Suppressor macrophage treated with lipopolysaccharide for 4 hours (primary cell): ENCODE measurements at places on chromosomes 7 and 10.

DNA sequence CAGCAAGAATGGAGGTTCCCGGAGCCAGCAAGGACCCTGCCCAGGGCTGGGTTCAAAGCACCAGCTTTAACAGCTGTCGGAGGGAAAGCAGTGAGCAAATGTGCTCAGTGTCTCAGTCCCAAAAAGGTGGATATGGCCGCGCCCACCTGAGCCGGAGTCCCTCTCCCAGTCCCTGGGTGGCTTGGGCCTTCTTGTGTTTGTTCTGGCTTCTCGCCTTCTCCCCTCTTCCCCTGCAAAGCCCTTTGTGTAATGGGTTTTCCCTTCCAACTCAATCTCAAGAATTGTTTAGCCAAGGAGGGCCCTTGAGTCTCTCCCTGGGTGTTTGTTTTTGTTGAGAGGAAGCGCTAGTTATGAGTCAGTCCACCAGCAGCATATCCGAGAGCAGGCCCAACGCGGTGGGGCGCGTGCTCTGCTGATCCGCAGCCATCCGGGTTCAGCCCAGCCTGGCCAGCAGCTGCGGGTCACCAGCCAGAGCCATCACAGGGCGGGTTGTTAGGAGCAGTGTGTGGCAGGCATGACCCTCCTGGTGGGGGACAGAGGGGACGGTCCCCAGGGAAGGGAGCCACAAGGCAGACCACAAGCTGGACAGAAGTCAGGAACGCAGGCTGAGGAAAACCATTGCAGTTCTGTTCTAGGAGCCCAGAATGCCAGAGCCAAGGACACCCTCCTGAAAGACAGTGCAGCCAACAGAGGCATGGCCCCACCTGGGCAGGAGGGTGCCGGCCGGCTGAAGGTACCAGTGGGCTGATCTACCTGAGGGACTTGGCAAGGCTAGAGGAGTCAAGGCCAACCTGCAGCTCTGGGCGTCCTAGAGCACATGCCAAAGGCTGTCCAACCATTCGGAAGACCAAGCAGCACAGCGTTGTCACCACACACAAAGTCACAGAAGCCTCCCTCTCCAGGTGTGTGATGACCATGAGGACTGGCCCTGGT lies 21.3 kb downstream of the CALML3 start:
- no peak for DNase-seq

DNA sequence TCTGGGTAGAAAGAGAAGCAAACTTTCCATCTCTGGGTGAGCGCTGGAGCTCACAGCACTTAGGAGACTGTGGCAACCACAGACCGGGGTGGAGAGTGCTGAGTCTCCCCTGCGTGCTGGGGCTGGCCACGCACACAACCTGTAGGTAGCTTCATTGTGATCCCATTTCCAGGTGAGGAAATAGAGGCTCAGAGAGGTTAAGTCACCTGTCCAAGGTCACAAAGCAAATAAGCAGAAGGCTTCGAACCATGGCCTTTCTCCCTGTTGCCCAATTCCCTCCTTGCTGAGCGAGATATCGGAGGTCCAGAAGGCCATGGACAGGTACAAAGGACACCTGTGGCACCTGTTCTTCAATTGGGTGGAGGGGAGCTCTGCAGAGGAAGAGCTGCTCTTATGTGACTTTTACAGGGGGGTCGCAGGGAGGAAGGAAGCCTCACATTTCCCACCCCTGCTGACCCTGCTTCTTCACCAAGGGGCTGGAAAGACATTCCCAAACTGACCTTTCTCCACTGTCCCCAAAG lies 39.4 kb downstream of the ZCCHC24 start:
- no peak for DNase-seq

DNA sequence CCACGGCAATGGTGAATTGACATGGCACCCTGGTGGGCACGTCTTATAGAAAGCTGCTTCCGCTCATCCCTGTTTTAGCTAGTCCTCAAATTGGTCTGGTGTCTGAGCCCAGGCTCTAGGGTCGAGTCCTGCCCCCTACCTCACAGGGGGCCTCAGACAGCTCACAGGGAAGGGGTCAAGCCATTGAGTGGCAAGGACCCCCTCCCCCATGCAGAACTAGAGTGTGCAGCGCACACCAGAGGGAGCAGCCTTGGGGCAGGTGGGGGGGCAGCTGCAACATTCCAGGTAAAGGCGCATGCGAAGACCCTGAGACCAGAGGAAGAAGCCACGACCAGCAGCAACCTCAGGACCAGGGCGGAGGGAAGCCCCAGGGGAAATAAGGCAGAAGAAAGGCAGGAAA lies 240.4 kb upstream of the PPP2R2D start:
- no peak for DNase-seq

DNA sequence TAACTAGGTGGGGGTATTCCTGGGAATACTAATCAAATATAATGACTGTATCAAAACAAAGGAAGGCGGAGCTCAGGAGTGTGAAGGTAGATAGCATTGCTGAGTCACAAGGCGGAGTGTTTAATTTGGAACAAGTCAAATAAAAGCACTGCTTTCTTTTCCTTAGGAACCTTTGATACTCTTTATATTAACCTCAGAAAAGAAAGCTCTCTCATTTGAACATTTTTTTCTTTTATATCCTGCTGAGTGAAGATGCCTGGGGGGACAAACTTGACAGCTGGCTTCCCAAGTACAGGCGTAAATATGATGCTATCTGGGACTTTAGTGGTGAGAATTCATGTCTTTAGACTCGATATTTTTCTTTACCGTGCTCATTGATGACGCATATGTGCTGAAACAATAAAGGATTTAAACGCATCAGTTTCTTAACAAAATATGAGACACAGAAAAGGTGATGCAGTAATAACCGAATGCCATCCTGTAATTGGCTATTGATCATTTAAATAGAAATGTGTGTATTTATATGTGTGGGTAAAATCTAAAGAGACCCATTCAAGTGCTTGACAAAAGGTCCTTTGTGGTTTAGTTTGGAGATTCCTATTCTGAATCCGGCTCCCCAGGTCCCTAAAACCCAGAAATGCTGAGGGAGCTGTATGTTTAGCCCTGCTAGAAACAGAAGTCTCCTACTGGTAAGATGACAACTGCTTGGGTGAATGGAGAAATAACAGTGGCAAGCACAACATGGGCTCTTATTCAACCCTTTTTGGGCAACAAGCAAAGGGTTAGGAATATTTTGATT lies 102.7 kb downstream of the PRTFDC1 start:
- no peak for DNase-seq

DNA sequence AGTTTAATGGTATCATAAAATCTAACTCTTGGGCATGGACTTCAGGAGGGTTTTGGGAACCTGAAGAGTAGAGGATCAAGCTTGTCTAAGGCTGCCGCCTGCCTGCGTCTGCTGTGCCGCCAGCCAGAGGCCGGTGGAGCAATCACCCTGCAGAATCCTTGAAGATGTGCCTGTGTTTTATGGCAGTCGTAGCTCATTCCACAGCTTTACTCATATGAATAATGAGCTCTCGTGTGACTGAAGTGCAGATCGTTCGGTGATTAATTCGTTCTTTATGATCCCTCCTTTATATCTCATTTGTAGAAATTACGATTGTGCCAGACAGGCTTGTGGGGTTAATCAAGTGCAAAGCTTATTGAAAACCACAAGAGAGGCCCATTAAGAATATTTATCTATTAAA lies 100.8 kb downstream of the ACTR3B start:
- no peak for DNase-seq

GRCh38 chr10:22420787-22421517 lies 75.7 kb downstream of the SPAG6 start:
- peak; percentile 44 for DNase-seq

DNA sequence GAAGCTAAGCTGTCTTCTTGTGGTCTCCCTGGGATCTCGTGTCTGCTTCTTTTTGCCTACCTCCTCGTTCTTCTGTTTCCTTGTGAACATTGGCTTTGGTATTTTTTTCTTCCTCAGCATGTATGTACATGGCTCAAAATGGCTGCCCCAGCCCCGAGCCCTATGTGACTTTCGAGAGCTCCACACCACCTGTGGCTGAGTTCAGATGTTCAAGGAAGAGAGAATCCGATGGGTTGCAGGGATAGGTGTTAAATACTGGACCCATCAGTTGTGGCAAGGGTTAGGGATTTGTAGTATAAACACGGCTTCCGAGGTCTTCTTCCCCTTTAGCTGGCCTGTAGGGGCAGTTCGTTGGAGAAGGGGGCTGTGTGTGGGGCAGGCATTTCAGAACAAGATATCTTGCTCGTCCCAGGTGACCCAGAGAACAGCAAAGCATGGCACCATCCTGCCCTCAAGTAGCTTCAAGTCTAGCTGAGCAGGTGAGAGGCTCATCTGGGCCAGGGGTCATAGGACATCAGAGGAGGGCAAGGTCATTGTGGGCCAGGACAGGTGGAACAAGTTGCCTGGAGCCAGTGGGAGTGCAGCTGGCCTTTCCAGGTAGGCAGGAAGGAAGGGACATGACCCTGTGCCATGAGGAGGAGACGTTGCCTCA lies 57.2 kb upstream of the COMTD1 start:
- DNase-seq, result no peak

- DNase-seq, result no peak
Observed at GRCh38 chr10:102617041-102617440, 27.2 kb upstream of the TRIM8 start.

DNA sequence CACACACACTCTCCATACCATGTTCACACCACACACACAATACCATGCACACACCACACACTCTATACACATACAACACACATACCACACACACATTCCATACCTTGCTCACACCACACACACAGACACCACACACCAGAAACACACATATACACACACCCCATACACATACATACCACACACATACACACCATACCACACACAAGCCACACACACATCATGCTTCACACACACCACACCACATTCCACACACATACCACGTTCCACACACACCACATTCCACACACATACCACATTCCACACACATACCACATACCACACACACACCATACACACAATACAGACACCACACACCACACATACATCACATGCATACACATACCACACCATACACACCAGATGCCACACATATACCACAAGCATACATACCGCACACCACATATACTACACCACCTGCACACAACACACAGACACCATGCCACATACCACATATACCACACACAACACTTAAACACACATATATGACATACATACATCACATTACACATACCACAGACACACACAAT lies 282.7 kb downstream of the POU6F2 start:
- no peak for DNase-seq

DNA sequence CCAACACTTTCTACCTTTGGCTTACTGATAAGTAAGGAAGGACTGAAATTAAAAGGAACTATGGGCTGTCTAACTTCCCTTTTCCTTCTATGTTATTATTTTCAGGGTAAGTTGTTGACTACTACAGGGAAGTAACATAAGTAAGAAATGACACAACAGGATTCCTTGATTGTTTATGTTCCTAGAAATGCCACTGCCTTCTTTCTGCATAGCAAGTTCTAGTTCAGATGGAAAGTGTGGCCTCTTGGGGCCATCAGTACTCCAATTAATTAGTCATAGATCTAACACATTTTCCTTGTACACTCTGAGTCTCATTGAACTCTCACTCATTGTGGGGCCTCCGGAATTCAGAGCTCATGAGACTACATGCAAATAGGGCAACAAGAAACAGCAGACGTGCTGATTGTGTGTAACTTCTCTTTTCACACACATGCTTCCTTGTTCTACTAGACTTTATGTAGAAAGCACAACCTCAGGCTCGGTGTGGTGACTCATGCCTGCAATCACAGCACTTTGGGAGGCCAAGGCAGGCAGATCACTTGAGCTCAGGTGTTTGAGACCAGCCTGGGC lies 35.3 kb upstream of the HIBADH start:
- peak; percentile 78 for DNase-seq

- DNase-seq, result no peak
Observed at GRCh38 chr7:134245253-134245652, 71.5 kb downstream of the SLC35B4 start.

GRCh38 chr7:64574540-64575099 lies 11.7 kb upstream of the ZNF680 start:
- DNase-seq, result no peak

GRCh38 chr10:113820507-113820906 lies 33.4 kb downstream of the DCLRE1A start:
- DNase-seq, result no peak

DNA sequence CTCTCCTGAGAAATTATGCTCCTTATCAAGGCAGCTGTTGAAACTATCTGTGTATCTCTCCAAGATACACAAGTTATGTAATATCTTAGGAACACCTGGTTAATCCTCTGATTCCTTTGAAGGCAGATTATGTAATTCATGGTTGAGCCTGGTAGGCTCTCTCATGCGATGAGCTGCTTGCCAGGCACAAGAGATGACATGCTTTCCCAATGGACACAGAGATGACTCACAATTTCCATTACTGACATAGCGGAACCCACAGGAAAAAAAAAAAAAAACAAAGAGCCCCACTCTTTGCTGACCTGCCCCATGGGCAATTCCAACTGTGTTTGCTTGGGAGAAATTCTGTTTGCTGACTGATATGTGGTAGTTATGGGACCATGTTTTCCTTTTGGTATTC lies 736.4 kb upstream of the PHF14 start:
- no peak for DNase-seq

GRCh38 chr7:47351233-47352154 lies 230.4 kb downstream of the TNS3 start:
- DNase-seq, result no peak

DNA sequence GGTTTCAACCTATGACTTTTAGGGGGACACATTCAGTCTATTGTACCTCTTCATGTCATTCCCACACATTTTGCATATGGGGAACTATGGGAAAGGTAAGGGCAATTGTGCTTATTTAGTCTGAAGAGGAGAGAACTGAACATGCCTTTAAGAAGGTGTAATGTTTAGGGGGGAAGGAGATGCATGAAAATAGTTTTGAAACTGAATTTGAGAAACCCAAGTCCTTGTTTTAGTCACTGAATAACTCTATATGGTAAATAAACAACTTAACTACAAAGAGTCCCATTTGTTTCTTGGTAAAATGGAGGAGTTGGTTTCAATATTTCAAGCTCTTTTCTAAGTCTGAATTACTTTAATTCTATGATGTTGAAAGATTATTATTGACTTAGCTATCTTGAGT lies 166.1 kb downstream of the DNAJB9 start:
- no peak for DNase-seq

- no peak for DNase-seq
Observed at GRCh38 chr10:131678171-131678570, 222.6 kb upstream of the PPP2R2D start.

DNA sequence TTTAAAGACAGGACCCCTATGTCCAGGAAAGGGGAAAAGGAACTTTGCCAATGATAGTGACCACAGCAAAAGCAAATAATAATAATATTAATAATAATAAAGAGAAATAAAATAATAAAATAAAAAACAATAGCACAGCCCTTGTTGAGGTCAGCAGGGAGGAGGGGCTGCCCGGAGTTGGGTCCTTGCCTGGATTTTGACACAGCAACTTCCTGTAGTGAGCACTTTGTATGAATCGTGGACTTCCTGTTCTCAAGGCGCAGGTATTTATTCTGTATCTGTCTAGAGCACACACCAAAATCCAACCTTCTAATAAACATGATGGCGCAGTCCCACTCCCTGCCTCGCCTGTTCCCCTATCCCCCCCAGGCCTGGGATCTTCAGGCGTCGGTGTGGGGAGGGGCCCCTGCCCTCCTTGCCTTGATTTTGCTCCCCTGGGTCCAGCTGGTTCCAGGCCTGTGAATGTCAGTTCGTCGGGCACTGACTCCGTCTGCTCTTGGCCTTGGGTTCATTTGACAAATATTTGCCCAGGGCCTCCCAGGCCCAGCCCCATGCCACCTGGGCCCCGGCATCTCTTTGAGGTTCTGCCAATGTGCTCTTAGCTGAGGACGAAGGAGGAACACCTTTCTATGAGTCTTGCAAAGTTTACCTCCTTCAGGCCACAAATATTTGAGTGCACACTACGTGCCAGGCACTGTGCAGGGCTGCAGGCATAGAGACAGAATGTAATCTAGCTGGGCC lies 13.9 kb downstream of the TRIM8 start:
- DNase-seq, result no peak
